ENCODE measurements at places on chromosomes 4 and X.
A peak's percentile ranks its signal among the peaks of the same experiment; 100 is the strongest.

- DNase-seq, result peak; percentile 45
These were observed 1.1 kb downstream of the HCFC1 start for GRCh38 chrX:153970357-153971123.

DNA sequence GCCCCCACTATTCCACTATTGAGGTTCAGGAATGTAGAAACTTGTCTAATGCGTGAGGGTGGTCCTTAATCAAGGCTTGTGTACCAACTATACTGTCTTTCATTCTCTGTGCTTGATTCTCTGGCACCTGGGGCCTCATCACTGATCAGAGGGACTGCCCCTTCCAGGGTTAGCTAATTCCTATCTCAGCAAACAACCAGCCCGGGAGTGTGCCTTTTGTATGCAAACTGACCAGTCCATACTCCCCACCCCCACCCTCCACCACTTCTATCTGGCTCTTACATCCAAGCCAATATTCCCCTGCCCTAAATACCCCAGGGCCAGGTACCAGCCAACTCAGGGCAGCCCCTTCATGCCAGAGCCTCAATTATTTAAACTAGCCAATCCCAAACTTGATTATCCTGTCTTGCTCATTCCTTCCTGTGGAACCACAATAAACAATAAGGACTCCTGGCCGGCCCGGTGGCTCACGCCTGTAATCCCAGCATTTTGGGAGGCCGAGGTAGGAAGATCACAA is 59.3 kb downstream of the FTHL17 start:
- peak; percentile 5 for DNase-seq

- peak; percentile 11 for DNase-seq
These were observed 141.7 kb downstream of the HHIP start for GRCh38 chr4:144787365-144788258.

DNA sequence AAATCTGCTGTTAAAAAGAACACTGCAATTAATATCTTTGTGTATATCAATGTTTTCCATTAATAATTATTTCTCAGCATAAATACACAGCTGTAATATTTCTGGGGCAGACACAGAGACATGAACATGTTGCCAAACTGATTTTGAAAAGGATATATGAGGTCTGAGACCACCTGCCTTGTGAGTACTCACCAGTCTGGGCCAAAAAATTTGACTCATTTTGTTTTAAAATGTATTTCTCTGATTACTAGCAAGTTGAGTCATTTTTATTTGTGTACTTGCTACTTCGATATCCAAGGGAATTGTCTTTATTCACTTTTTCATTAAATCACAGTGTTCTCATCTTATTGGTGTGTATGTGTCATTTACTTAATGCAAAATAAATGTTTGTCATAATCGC is 8.5 kb upstream of the RAI2 start:
- DNase-seq, result no peak

GRCh38 chrX:13939741-13940597 is 89.7 kb downstream of the GEMIN8 start:
- no peak for DNase-seq

DNA sequence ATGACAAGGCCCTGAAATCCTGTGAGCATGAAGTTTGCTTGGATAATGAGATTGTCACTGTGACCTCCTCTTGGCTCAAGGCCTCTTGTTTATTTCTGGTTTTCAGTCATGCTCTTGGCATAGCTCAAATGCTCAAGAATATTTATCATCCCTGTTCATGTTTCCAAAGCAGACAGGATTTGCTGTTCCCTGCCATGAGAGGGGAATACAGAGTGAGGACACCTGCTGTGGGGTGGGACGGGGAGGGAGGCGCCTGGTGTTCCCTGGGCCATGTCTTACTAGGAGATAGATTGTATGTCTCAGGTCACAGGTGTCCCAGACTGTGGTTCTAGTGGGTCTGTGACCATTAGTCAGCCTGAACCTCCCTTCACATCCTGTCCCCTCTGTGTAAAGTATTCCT is 34.9 kb upstream of the SH3RF1 start:
- no peak for DNase-seq

- DNase-seq, result no peak
These were observed 77.2 kb upstream of the ADRA2C start for GRCh38 chr4:3689006-3689405.

GRCh38 chr4:42627885-42628646 is 28.8 kb downstream of the ATP8A1 start:
- no peak for DNase-seq

DNA sequence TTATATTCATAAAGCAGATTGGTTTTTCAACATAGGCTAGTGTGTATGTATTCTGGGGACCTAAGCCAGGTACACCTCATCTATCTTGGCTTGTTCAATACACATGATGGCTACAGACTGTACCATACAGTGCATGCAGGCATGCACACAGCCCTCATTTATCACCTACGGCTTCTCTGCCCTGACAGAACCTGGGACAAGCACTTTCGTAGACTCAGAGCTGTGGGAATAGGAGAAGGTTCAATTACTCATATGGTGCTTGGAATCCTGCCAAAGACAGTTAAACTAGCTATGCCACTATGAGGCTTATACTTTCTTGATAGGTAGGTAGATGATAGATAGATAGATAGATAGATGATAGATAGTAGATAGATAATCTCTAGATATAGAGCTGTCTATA is 457.2 kb downstream of the GALNTL6 start:
- no peak for DNase-seq

- no peak for DNase-seq
These were observed 1081.5 kb upstream of the TENM3 start for GRCh38 chr4:181161669-181162068.

- DNase-seq, result no peak
These were observed 94.4 kb upstream of the CLCN4 start for GRCh38 chrX:10062352-10062751.

DNA sequence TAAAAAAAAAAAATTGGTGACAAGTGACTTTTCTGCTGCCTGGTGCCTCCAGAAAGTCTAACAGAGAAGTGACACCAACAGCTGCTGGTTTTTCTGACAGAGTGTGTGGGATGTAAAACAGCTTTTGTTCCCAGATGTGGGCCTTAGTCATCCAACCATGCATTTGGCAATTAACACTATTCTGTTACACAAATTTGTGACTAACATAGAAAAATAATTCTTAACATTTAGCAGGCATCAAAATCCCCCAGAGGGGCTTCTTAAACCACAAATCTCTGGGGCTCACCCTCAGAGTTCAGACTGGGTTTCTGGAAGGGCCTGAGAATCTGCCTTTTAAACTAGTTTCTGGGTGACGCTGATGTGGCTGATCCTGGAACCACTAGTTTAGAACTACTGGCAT is 100.5 kb upstream of the PCDH7 start:
- DNase-seq, result no peak

- DNase-seq, result no peak
These were observed 212.2 kb upstream of the CENPE start for GRCh38 chr4:103410386-103410785.

DNA sequence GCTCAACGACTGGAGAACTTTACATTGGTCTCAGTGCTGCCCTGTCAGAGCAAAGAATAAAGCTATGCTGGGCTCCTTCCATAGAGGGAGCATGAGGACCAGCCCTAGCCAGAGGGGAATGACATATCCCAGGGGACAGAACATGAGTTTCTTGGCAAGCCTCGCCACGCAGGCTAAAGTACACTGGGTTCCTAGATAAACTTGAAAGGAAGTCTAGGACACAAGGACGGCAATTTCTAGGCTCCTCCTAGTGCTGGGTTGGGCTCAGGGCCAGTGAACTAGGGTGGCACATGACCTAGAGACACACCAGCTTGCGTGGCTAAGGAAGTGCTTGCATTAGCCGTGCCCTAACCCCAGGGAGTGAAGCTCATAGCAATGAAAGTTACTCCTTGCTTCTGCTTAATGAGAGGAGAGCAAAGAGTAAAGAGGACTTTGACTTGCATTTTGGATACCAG is 141.0 kb downstream of the MAB21L2 start:
- peak; percentile 30 for DNase-seq

DNA sequence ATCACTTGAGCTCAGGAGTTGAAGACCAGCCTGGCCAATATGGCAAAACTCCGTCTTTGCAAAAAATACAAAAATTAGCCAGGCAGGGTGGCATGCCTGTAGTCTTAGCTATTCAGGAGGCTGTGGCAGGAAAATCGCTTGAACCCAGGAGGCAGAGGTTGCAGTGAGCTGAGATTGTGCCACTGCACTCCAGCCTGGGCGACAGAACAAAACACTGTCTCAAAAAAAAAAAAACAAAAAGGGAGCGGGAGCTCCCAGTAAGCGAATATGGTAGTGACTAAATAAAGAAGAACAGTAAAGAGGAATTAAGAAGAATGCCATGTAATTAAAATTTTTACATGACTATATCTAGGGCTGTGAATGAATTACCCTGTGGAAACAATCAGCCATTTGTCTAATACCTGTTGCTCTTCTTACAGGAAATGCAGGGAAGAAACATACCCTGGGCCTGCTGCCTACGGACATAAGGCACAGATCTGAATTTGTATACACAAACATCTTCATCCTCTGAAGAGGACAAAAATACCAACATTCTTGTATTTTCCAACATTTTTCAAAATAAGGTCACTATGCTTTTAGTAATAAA is 11.4 kb downstream of the WDFY3 start:
- no peak for DNase-seq

DNA sequence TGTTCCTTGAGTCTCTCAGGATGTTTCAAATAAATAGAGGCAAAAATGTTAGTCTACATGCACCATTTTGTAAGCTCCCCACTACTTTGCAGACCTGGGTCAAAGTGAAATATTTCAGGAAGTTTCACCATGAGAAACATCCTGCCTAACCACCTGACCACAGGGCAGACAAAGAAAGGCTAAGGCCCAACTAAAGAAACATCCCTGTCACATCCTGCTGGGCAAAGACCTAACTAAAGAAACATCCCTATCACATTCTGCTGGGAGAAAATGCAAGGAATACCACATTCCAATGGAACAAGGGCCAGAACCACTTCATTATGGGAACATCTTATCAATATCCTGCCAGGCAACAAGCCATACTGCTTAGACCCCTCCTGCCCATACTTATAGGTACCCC is 1303.4 kb downstream of the TECRL start:
- no peak for DNase-seq

- no peak for DNase-seq
These were observed 24.0 kb upstream of the SNCA start for GRCh38 chr4:89860971-89861370.

GRCh38 chr4:48079972-48080391 is 54.1 kb downstream of the TXK start:
- DNase-seq, result no peak

GRCh38 chr4:78099058-78099457 is 41.9 kb downstream of the FRAS1 start:
- no peak for DNase-seq

GRCh38 chr4:147785129-147785528 is 53.2 kb downstream of the ARHGAP10 start:
- no peak for DNase-seq

DNA sequence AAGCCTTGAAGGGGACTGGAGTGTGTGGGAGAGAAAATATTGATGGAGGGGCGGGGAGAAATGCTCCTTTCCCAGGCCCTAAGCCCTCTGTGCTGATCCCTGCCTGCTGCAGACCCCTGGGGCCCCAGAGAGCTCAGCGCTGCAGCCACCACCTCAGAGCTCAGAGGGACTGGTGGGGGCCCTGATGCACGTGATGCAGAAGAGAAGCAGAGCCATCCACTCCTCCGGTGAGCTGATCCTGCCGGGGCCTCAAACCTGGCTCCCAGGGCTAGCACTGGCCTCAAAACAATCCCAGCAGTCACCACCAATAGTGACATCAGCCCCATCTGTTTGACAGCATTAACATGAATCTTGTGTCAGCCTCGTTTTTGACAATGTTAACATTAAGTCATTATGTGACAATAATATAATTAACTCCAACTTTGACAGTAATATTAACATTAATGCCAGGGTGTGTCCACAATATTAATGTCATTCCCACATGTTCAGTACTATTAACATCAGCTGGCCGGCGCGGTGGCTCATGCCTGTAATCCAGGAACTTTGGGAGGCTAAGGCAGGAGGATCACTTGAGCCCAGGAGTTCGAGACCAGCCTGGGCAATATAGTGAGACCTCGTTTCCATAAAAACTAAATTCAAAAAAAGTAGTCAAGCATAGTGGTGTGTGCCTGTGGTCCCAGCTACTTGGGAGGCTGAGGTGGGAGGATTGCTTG is 5.8 kb downstream of the WAS start:
- no peak for DNase-seq

DNA sequence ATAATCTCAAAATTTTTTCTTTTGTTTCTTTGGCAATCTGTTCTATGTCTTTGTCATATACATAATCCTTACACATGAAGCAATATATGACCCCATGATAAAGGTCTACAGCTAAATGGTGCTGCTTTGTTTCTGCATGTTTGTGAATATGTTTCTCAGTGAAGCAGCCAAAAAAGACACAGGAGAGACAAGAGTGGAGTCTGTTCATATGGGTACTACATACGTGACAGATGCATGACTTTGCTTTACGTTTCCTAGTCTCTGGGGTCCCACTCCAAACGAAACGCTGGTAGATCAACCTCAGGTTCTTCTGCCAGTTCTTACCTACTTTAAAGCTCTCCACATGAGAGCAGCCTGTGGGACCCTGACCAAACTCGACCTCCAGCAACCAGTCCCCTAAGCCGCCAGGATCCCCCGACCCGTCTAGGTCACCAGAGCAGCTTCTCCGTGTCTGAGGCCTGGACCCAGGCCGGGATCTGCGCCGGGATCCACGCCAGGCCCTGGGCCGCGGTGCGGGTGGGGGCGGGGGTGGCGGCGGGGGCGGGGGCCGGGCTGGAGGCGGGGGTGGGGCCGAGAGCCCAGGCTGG is 1.5 kb downstream of the USP51 start:
- no peak for DNase-seq

GRCh38 chr4:5448221-5448620 is 260.1 kb downstream of the EVC2 start:
- DNase-seq, result no peak

GRCh38 chr4:176308441-176308840 is 11.3 kb upstream of the SPCS3 start:
- no peak for DNase-seq

DNA sequence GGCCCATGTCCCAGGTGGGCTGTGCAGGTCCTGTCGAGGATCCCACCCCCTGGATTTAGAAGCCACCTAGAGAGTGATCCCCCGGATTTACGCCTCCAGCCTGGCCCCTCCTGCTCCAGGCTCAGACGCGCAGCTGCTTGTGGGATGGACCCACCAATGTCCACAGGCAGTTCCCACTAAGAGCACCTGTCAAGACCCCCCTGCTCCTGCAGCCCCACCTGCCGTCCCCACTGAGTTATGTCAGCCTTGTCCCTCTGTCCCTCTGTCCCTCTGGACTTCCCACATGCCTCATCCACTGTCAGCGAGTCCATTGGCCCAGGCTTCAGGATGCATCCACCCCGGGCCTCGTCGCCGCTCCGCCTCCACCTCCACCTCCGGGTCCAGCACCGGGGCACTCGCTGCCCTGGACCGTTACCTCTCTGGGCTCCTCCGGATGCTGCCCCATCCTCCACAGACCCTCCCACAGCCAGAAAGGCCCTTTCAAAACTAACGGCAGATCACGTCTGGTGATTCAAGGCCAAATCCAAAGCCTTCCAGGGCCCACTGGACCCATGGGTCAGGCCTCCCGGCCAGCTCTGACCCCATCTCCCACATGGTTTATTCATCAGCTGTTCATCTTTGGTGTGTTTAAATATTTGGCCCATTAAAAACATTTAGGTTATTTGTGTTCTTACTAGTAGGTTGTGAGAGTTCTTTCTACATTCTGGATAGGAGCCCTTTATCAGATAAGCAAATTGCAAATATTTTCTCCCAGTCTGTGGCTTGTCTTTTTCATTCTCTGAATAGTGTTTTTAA is 28.3 kb downstream of the HTRA3 start:
- DNase-seq, result no peak

GRCh38 chrX:9786798-9787635 is 788 bp downstream of the SHROOM2 start:
- DNase-seq, result peak; percentile 37
